IMR-90 (cell line): ENCODE measurements at places on chromosomes 16 and 17. TPM values are rescaled to one million over a fixed set of nuclear protein-coding genes. Genes with fewer than 3 reads are reported as not detected.

GP1BA gene
- polyA plus RNA-seq = not detected in 2 replicates

CA5A gene
- polyA plus RNA-seq = not detected in 2 replicates

HOXB1 gene
- not detected in 2 replicates for polyA plus RNA-seq

HSD3B7 gene
- 8.5 and 9.3 TPM in 2 replicates for polyA plus RNA-seq

RDM1 gene
- polyA plus RNA-seq = not detected in 2 replicates

LRRC37B gene
- polyA plus RNA-seq = 4.7 and 7.2 TPM in 2 replicates

OTOP3 gene
- polyA plus RNA-seq = not detected in 2 replicates

PRSS33 gene
- polyA plus RNA-seq = not detected in 2 replicates

ADAMTS18 gene
- polyA plus RNA-seq = not detected in 2 replicates

IKZF3 gene
- polyA plus RNA-seq = not detected in 2 replicates

CACNG5 gene
- not detected in 2 replicates for polyA plus RNA-seq

KRTAP2-1 gene
- not detected in 2 replicates for polyA plus RNA-seq

GRCh38 chr17:50956750-50957523, 90.8 kb upstream of the TOB1 start:
- peak; percentile 54 for DNase-seq

DNA sequence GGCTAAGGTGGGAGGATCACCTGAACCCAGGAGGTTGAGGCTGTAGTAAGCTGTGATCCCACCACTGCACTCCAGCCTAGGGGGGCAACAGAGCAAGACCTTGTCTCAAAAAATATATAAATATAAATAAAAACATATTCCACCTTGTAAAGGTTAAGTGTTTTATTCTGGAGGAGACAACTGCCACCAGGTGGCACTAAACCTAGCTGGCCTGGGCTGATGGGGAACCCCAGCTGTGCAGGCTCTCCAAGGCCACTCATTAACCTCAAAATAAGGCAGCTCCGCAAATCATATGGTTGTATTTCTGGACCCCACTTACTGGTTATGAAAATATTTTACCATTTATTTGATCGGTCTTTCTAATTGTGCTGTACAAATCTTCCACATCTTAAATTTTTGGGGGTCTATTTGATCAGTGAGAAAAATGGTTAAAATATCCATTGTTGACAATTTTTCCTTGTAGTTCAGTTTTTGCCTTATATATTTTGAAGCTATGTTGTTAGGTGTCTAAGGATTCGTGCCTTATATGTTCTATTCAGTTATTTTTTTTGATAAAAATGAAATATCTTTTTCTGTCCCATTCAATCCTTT, 8.5 kb upstream of the ICAM2 start:
- DNase-seq = peak; percentile 67

GRCh38 chr16:47136099-47136842, 7.5 kb downstream of the NETO2 start:
- DNase-seq = peak; percentile 45

- DNase-seq = no peak
These were observed 14.9 kb upstream of the MMD start for GRCh38 chr17:55436224-55437158.

GRCh38 chr17:51362811-51363585, 102.7 kb downstream of the UTP18 start:
- no peak for DNase-seq

DNA sequence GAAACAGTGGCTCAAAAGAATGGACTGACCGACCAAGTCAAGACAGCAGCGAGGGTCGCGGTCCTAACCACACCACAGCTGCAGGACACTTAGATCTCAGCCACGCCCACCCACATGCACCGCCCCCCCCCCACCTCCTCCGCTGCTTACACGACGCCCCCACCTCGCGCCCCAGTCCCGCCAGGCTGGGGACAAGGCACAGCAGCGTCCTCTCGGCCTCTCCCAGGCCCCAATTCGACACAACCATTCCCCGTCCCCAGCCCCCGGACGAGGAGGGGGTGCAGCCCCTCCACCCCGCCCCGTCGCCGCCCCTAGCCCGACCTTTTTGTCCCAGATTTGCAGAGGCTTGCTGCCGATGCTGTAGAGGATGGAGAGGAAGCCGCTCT, 477 bp downstream of the CFAP20 start:
- DNase-seq = no peak

GRCh38 chr16:51497541-51498211, 346.6 kb upstream of the SALL1 start:
- no peak for DNase-seq

- DNase-seq = no peak
These were observed 310.5 kb upstream of the GOT2 start for GRCh38 chr16:59044616-59045015.

DNA sequence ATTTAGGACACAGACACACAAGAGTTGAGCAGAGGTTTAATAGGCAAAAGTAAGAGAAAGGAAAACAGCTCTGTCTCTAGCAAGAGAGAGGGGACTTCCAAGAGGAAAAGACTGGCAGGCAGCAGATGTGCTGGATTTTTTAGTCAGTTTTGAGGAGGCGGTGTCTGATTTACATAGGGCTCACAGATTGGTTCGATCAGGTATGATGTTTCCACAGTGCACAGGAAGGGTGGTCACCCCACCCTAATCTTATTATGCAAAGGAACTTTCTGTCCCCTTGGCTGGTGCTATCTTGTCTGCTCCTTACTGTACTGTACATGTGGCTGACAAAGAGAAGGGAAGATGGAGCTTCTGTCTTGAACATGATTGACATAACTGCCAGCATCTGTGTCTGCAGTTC, 25.3 kb downstream of the BFAR start:
- DNase-seq = no peak

GRCh38 chr16:86306011-86306644, 204.2 kb upstream of the FOXF1 start:
- DNase-seq = peak; percentile 88

GRCh38 chr16:88652762-88653063, 1.9 kb upstream of the CYBA start:
- no peak for DNase-seq

DNA sequence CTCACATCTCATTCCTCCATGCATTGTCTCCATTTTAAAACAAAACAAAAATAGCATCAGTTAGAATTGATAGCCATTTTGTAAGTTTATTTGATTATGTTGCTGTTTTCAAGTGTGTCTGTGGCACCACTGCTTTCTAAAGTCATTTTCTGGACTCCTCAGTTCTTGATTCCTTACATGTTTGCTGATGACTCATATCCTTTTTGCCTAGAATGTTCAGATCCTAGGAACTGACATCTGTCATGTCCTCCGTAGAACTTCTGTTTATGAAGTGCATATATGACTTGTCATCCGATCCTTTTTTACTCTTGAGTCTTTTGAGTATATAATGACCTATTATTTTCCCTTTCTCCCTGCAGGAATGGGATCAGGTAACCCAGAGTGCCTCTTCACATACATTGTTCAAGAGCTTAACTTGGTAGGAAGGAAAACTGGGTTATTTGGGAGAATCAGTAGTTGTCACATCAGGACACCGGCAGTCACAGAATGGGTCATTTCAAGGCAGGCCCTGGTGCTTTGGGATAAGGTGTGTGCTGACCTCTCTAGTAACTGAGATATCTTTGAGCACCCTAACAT, 69.2 kb downstream of the MAP2K4 start:
- DNase-seq = peak; percentile 83

DNA sequence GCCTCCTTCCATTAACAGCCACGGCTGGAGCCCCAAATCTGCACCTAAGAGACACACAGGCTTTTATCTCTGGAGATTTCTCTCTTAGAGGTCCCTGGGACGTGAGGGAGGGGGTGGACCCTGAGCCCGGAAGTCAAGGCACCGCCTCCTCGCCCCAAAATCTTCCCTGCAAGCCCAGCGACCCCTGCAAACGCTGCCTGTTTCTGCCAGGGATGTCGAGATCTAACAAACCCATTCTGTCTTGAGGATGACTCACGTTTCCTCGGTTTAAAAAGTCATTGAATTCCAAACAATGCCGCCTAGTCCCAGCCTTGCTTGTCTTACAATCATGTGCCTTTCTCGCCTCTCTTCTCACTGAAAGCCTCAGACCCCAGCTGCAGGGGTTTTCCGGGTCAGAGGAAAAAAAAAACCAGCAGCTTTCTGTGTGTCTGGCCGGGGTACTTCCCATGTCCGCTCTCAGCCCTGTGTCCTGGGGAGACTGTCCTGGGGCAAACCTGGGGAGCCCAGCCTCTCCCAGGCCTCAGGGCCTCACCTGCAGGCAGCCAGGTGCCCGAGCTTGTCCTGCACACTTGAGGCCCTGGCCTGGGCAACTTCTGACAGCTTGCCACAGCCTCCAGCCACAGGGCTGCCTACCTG, 15.4 kb downstream of the ARL2BP start:
- DNase-seq = peak; percentile 82

DNA sequence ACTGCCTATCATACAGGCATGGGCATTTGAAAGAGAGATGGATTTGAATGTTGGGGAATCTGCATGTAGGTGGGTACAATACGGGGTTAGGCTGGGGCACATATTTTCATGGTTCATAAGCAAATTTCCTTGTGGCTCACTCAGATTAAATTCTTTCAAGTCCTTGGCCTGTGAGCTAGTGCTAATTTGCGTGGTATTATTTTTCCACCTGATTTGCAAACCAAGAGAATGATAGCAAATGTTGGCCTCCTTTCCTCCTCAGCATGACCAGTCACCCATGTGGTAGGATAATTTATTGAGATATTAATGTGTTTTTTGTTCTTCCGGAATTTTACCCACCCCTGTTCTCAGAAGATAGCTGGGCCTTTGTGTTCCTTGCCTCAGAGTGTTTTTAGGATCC, 22.9 kb downstream of the FAM20A start:
- DNase-seq = no peak

GRCh38 chr17:28295677-28296578, 23.1 kb upstream of the TMEM97 start:
- DNase-seq = no peak

DNA sequence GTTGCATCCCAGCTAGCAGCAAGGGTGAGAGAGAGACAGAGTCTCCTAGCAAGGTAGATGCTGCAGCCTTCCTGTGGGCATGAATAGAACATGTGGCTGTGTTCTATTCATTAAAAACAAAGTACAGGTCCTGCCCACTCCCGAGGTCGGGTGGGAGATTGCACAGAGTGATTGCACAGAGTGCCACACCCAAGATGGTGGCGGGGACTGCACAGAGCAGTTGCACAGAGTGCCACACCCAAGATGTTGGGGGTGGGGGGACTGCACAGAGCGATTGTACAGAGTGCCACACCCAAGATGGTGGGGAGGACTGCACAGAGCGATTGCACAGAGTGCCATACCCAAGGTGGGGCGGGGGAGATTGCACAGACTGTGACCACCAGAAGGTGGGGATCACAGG, 410.8 kb upstream of the EEF2KMT start:
- DNase-seq = no peak

DNA sequence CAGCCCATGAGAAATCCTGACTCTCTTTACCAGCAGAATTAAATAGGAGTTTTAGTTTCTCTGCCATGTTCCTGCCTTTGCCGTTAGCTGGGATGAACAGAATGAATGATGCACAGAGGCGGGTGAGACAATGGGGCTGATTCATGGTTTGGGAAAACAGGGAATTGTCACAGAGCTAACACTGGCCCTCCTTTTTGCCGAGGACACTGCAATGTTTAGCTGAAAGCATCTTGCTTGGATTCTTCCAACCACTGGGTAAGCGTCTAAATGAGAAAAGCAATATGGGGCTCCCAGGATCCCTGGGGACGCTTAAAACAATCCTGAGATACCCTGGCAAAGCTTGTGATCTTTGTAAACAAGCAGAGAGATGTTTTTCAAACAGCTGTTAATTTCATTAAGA, 12.8 kb upstream of the PAFAH1B1 start:
- no peak for DNase-seq

DNA sequence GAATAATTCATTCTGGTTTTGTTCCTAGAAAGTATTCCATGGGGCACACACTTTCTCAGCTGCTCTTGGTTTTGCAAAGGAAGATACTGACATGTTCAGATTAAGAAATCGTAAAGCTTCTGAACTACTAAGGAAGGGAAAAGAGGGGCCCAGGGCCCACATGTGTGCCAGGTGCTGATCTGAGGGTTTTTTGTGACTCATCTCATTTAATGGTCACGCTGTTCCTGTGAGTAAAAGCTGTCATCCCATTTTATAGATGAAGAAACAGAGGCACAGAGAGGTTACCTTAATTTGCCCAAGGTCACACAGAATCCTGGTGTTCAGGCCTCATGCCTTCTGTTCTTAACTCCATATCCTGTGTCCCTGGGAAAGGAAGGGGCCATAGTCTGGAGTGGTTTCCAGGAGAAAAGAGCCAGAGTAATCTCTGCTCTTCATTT, 113.2 kb downstream of the MSI2 start:
- DNase-seq = peak; percentile 34

- DNase-seq = no peak
These were observed 386.1 kb downstream of the SEC14L1 start for GRCh38 chr17:77526728-77527350.

DNA sequence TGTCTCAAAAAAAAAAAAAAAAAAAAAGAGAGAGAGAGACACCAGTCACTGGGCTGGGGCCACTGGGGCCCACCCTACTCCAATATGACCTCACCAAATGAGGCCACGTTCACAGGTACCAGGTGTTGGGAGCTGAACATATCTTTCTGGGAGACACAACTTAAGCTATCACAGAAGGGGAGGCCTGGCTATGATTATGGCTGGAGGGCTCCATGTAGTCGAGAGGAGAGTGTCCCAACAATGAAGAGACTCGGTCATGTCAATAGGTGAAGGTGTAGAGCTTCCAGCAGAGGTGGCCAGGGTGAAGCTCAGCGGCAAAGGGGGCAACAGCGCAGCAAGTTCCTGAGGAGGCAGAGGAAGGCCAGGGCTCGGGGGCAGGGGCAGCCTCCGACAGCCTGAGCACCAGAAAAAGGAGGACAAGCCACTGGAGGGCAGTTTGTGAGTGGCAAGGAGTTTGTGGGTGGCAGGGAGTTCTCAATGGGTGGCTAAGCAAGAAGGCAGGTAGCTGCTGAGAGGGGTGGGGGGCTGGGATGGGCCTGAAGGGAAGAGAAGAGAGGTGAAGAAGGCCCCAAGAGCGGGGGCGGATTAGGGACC, 28.0 kb downstream of the ABCC3 start:
- DNase-seq = no peak

DNA sequence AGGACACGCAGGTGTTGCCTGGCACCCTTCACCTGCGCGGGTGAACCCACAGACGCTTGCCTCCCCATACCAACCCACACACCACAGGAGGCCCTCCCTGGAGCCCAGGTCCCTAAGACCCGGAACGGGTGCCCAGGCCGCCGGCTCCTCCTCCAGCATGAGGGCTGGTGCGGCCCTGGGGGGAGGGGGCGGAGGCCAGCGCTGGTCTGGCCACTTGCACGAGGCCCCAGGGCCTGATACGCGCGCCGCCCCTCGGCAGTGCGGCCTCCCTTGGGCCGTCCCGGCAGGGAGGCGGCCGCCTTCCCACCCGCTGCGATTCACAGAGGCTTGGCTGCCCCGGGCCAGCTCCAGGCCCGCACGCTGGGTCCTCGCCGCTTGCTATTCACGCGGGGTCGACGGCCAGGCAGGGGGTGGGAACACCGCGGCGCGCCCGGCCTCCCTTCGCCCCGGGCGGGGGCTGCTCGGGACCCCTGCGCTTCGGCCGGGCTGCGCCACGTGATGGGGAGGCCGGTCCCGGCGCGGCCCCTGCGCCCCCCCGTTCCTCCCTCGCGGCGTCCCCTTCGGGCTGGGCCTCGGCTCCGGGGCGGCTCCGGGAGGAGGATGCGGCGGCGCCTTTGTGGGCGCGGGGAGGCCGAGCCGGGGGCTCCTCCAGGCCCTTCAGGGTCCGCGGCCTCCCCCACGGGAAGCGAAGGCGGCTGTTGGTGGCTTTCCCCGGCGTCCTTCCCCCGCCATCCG, 685 bp downstream of the FASN start:
- peak; percentile 64 for DNase-seq

- no peak for DNase-seq
These were observed 2.4 kb upstream of the CDH8 start for GRCh38 chr16:62038646-62039045.
